ENCODE measurements at places on chromosomes 2 and 18. TPM values are rescaled to one million over a fixed set of nuclear protein-coding genes. Genes with fewer than 3 reads are reported as not detected.
A peak's percentile ranks its signal among the peaks of the same experiment; 100 is the strongest.

The HNMT gene
- total RNA-seq = not detected

The NPPC gene
- total RNA-seq = 0.52 TPM

The IL36RN gene
- total RNA-seq = not detected

The HDAC4 gene
- 47.6 TPM for total RNA-seq

The ARHGAP25 gene
- 0.27 TPM for total RNA-seq

The SLC8A1 gene
- total RNA-seq = 0.07 TPM

DNA sequence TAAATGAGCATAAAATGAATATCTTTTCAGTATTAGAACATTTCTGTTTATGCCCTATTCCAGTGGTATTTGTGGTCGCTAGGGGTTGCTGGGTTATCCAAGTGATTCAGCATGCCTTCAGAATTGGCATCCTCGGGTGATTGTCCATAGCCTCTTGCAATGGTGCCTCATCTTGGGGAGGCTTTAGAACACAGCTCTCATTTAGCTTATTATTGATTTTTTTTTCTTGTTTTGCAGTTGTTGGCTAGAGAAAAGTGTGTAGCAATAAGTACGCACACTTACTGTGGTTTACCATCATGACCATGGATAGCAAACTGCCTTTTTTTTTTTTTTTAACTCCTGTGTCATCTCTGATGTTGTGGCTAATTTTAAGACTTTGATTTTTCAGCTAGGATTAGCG lies 33.6 kb downstream of the PLEKHA3 start:
- no peaks in the 10 kb centered on the region for H3K36me3 ChIP-seq
- H3K4me3 ChIP-seq = no peak overlapping the region
- H3K4me1 ChIP-seq = peaks cover 5% of the 10 kb centered on the region
- no peaks in the 10 kb centered on the region for H3K27me3 ChIP-seq
- DNase-seq = no peak

- no peak overlapping the region for H3K27ac ChIP-seq
- DNase-seq = peak; percentile 39
- no peaks in the 10 kb centered on the region for H3K4me1 ChIP-seq
- H3K4me3 ChIP-seq = no peak overlapping the region
- H3K27me3 ChIP-seq = no peaks in the 10 kb centered on the region
Measured at GRCh38 chr2:14903709-14904374, 271.3 kb downstream of the LRATD1 start.

DNA sequence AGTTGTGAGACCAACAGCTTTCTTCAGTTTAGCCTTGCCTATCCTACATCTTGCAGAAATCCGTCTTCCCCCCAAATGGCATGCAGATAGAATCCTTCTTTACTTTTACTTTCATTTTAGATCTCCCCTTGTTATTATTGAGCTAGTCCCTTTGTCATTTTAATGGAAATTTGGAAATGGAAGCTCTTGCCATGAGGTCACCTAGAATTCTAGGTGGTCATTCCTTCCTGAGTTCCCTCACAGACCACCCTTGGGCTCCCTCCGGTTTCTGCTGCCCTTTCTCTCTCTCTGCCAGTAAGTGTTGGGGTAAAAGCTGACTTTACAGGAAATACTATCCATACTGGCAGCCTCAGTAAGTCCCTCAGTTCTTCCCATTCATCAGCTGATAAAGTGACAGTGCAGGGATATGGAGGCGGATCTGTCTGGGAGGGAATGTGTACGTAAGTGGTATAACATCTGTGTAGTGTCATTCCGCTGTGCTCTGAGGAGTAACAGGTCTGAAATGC lies 30.2 kb downstream of the ARHGAP25 start:
- no peak overlapping the region for H3K27ac ChIP-seq
- H3K4me1 ChIP-seq = no peaks in the 10 kb centered on the region
- H3K36me3 ChIP-seq = no peaks in the 10 kb centered on the region
- DNase-seq = no peak
- H3K4me3 ChIP-seq = no peak overlapping the region

DNA sequence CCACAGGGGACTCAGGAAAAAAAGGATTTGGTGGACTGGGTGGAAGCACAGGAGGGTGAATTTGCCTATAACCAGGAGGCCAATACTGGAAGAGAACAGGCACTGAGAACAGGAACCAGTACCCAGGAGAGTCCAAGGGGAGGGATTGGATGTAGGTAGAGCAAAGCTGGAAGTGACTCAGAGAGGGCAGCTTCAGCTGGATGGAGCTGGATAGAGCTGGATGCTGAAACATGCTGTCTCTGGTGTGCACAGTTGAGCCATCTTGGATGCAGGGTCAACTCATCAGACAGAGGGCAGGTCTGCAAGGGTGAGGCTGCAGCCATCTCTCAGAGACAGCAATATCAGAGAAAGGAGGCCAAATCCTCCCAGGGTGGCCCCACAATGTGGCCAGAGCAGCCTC lies 134.0 kb downstream of the GALNT14 start:
- H3K4me3 ChIP-seq = no peak overlapping the region
- no peak overlapping the region for H3K27ac ChIP-seq
- no peaks in the 10 kb centered on the region for H3K4me1 ChIP-seq
- no peak for DNase-seq

DNA sequence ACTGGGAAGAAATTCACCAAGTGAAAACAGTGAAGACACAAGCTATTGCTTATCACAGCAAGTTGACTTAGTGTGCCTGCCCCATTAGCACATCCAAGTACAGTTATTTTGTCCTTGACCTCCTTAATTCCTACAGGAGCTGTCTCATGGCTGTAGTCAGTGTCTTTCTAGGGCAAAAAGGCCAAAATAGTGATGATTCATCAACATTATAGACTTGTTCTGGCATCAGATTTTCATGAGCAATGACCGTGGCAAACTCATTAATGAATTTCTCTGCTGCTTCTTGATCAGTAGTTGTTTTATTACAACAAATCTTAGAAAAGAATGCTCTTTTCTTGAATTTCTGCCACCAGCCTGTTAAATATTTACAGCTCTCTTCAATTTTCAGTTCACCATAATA lies 1169.3 kb upstream of the DDX18 start:
- no peak overlapping the region for H3K27ac ChIP-seq
- DNase-seq = no peak
- no peak overlapping the region for H3K4me3 ChIP-seq
- no peaks in the 10 kb centered on the region for H3K27me3 ChIP-seq

GRCh38 chr2:133255360-133255759 lies 312.9 kb downstream of the NCKAP5 start:
- no peak overlapping the region for H3K27ac ChIP-seq
- H3K36me3 ChIP-seq = no peaks in the 10 kb centered on the region
- no peak for DNase-seq
- no peak overlapping the region for H3K4me3 ChIP-seq
- no peaks in the 10 kb centered on the region for H3K4me1 ChIP-seq

- DNase-seq = no peak
- no peaks in the 10 kb centered on the region for H3K4me1 ChIP-seq
- no peaks in the 10 kb centered on the region for H3K27me3 ChIP-seq
- no peak overlapping the region for H3K4me3 ChIP-seq
- no peak overlapping the region for H3K27ac ChIP-seq
Measured at GRCh38 chr2:232492236-232492848, 4.7 kb upstream of the ECEL1 start.

- no peak overlapping the region for H3K27ac ChIP-seq
- H3K4me1 ChIP-seq = no peaks in the 10 kb centered on the region
- H3K36me3 ChIP-seq = no peaks in the 10 kb centered on the region
- H3K4me3 ChIP-seq = no peak overlapping the region
Measured at GRCh38 chr18:49135877-49136276, 185.1 kb upstream of the SMAD7 start.

- no peak overlapping the region for H3K27ac ChIP-seq
- H3K4me3 ChIP-seq = no peak overlapping the region
- no peaks in the 10 kb centered on the region for H3K27me3 ChIP-seq
- H3K36me3 ChIP-seq = no peaks in the 10 kb centered on the region
- no peak for DNase-seq
Measured at GRCh38 chr2:172242961-172243360, 140.3 kb upstream of the DLX2 start.

DNA sequence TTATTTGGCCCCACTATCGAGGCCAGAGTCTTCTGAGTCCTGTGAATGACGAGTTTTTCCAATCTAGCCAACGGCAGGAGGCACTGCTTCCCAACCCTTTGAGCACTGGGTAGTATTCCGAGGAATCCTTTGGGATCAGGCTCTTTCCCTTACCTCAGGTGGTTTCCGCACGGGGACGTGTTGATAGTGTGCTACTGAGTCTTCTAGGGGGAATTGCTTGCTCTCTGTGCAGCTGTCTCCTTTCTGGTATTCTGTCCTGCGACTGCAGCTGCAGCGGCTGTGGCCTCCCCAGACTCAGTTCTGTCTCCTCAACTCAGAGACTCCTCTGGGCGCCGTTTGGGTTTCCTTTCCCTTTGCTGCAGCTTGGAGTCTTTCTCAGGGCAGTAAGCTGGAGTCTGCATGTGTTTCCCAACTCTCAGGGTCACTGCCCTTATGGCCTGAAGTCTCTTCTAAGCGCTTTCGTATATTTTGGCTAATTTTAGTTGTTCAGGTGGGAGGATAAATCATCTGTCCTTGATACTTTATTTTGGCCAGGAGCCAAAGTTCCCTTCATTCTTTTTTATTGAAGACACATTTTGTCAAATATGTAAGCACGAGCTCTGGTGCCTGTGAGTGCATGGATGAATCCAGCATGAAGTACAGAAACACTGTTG lies 118.4 kb downstream of the MAP4K4 start:
- H3K27me3 ChIP-seq = no peaks in the 10 kb centered on the region
- no peaks in the 10 kb centered on the region for H3K36me3 ChIP-seq
- H3K4me1 ChIP-seq = peaks cover 8% of the 10 kb centered on the region

DNA sequence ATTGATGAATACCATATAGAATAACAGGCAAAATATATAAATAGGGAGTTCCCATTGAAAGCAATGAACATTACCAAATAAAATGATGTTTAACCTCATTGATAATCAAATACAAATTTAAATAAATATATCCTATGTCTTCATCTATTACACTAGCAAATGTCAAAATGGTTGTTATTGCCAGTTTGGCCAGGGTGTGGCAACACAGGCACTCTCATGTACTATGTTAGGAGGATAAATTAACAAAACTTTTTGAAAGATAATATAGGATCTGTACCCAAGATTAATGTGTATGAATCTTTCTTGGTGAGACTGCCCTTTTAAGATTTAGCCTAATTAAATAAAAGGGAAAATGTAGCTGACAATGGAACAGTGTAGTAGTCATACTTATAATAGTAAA lies 659.3 kb downstream of the ERBB4 start:
- DNase-seq = peak; percentile 2
- no peak overlapping the region for H3K27ac ChIP-seq
- no peak overlapping the region for H3K4me3 ChIP-seq

GRCh38 chr18:32048507-32049091 lies 30.0 kb downstream of the RNF125 start:
- no peaks in the 10 kb centered on the region for H3K27me3 ChIP-seq
- DNase-seq = no peak
- no peaks in the 10 kb centered on the region for H3K36me3 ChIP-seq
- H3K27ac ChIP-seq = no peak overlapping the region
- peaks cover 5% of the 10 kb centered on the region for H3K4me1 ChIP-seq

DNA sequence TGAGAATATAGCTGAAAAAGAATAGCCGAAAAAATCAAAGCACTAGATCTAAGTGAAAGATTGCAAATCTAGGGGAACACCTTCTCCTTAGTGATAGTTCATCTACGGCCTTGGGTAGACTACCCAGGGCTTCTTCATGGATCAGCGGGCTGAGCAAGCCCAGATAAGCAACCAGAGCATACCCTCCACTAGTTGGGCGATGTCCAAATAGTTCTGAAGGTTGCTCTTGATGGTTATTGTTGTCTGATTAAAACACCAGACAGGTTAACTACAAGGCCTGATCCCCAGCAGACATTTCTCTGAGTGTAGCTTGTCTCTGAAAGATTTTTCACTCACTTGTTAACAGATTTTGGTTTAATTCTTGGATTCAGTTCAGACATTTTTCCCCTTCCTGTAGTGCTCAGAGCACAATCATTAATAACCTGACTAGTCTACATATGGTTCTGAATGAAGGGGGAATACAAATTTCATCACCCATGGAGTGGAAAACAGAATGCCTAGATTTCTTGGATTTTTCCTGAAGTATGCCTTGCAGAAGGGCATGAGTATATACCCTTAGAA lies 99.6 kb downstream of the BABAM2 start:
- H3K27me3 ChIP-seq = no peaks in the 10 kb centered on the region
- H3K4me3 ChIP-seq = no peak overlapping the region
- H3K36me3 ChIP-seq = no peaks in the 10 kb centered on the region

- H3K27ac ChIP-seq = no peak overlapping the region
- peaks cover 19% of the 10 kb centered on the region for H3K4me1 ChIP-seq
- H3K4me3 ChIP-seq = no peak overlapping the region
Measured at GRCh38 chr2:28629910-28630309, 121.7 kb upstream of the PPP1CB start.

GRCh38 chr2:205642599-205643356 lies 39.5 kb upstream of the NRP2 start:
- H3K4me3 ChIP-seq = no peak overlapping the region
- no peaks in the 10 kb centered on the region for H3K36me3 ChIP-seq
- H3K4me1 ChIP-seq = no peaks in the 10 kb centered on the region
- no peaks in the 10 kb centered on the region for H3K27me3 ChIP-seq
- DNase-seq = no peak

DNA sequence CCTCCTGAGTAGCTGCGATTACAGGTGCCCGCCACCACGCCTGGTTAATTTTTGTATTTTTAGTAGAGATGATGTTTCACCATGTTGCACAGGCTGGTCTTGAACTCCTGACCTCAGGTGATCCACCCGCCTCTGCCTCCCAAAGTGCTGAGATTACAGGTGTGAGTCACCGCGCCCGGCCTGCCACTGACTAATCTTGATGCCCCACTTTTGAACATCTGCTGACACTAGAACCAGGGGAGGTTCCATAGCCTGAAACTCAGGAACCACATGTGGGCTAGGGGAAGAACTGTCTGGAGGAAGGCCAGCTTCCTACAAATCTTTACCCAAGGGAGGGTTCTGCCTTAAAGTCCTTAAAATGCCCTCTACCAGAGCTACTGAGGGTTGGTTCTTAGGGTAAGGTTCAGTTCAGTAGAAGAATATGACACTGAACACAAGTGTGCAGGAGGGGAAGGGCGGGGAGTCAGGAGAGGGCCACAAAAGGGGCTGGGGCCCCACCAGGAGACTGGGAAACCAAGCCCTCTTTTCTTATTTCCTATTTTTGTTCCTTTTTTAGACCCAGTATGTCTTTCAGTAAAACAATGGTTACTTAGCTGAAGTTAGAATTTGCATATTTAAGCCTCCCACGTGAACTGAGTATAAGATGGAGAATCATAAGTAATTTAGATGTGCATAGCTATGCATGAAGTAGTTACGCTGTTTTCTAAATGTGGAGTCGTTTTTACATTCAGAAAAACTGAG lies 6.3 kb upstream of the RAB31 start:
- no peaks in the 10 kb centered on the region for H3K27me3 ChIP-seq
- no peaks in the 10 kb centered on the region for H3K36me3 ChIP-seq
- H3K27ac ChIP-seq = no peak overlapping the region
- peaks cover 12% of the 10 kb centered on the region for H3K4me1 ChIP-seq
- no peak overlapping the region for H3K4me3 ChIP-seq
